ENCODE measurements at places on chromosomes 7 and 10. TPM values are rescaled to one million over a fixed set of nuclear protein-coding genes. Genes with fewer than 3 reads are reported as not detected.

TLX1 gene
- not detected for total RNA-seq

TSPAN13 gene
- total RNA-seq: 148 TPM

AFAP1L2 gene
- total RNA-seq: 1.1 TPM

- no peak for DNase-seq
These were observed 8.1 kb downstream of the TTYH3 start for GRCh38 chr7:2639695-2640481.

GRCh38 chr10:16816171-16816570, 1.1 kb downstream of the RSU1 start:
- DNase-seq: peak; percentile 17

DNA sequence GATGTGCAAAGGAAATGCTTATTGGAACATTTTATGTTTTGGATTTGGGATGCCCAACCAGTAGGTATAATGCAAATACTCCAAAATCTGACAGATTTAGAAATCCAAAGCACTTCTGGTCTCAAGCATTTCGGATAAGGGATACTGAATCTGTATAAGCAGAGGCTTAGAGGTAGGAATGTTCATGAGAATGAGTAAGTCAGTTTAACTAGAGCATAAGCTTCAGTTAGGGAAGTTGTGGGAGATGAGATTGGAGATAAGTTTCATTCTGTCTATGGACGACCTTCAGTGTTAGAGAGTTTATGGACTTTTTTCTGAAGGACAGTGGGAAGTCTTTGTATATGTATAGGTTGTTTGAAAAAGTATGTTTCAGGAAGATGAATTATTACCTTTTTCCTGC, 10.4 kb downstream of the TAX1BP1 start:
- no peak for DNase-seq

All from Calu3 (cell line).